ENCODE measurements at places on chromosomes 5 and 9.

DNA sequence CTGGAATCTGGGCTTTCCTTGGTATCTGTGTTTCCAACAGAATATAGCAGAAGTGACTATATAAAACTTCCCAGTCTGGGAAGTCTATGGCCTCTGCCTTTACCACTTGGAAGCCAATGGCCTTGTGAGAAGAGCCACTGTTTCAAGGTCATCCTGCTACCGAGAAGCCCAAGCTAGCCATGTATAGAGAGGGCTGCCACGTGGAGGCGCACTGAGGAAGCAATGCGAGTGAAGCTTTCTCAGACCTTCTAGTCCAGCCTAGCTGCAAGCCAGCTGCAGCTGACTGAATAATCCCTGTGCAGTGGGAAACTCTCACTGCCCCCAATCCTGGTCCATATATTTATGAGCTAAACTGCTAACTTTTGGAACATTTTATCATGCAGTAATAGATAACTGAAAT, 661.8 kb upstream of the RIOK2 start:
- DNase-seq = no peak

DNA sequence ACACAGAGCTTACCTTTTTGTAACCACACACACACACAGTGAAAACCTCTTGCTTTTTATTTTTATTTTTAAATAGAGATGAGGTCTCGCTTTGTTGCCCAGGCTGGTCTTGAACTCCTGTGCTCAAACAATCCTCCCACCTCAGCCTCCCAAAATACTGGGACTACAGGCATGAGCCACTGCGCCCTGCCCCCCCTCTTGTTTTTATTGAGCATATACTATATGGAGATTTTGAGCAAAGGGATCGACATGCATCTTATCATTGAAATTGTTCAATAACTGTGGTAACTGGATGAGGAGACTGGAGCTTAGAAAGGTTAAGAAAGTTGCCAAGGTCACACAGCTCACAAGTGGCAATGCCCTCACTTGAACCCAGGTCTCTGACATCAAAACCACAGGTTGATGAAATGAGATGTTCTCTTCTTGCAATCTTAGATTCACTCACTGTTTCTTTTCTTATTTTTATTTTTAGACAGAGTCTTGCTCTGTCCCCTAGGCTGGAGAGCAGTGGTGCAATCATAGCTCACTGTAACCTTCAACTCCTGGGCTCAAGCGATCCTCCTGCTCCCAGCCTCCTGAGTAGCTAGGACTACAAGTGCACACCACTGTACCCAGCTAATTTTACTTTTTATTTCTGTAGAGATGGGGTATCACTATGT, 26.8 kb upstream of the STXBP1 start:
- DNase-seq = no peak

- no peak for DNase-seq
Observed at GRCh38 chr5:32223972-32224609, 50.0 kb upstream of the GOLPH3 start.

GRCh38 chr9:2228132-2228531, 213.0 kb downstream of the SMARCA2 start:
- no peak for DNase-seq

DNA sequence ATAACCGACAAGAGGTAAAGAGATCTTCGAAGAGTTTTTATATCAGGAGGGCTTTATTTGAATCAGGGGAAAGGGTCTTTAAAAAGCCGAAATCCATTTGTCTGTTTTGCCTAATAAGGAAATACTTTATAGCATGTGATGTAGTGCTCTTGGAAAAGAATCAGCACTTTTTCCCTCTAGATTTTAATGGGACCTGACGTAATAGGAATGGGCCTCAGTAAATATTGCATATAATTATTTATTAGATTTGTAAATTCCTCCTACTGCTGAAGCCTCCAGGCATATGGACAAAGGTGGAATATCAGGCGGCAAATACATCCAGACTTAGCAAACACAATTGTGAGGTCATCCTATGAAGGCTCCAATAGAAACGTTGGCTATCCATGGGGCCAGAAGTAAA, 50.9 kb downstream of the ACTBL2 start:
- DNase-seq = no peak

DNA sequence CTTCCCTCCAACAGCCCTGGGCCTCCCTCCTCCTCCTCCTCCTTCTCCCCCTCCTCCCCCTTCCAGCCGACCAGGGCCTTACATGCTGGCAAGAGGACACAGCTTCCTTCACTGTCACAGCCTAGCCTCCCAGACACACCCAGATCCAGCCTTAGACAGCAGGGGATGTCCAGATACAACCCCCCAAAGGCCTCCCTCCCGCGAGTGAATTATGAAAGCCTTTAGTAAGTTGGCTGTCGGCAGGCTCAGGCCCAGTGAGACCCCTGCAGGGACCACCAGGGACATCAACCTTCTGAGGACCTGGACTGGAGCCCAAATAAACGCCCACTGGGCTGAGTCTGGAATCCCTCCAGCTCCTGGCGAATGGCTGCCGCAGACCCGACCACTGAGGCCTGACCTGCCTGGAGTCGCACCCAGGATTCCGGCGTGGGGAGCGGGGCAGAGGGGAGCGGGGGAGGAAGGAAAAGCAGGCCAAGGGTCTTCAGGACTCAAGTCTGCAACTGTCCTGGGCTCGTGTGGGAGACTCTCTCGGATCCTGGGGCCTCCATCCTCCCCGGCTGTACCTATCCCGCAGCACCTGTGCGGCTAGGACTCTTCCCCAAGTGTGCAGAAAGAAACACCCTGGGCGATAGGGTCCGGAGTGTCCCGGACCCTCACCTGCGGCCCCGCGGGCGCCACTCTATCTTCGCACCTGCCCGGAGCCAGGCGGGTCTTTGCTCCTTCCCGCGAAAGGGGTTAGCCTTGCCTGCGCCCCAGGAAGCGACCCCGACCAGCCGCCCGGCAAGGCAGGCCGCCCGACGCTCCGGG, 705 bp downstream of the SEPTIN8 start:
- peak; percentile 39 for DNase-seq

GRCh38 chr5:155343468-155343867, 329.9 kb downstream of the KIF4B start:
- no peak for DNase-seq

DNA sequence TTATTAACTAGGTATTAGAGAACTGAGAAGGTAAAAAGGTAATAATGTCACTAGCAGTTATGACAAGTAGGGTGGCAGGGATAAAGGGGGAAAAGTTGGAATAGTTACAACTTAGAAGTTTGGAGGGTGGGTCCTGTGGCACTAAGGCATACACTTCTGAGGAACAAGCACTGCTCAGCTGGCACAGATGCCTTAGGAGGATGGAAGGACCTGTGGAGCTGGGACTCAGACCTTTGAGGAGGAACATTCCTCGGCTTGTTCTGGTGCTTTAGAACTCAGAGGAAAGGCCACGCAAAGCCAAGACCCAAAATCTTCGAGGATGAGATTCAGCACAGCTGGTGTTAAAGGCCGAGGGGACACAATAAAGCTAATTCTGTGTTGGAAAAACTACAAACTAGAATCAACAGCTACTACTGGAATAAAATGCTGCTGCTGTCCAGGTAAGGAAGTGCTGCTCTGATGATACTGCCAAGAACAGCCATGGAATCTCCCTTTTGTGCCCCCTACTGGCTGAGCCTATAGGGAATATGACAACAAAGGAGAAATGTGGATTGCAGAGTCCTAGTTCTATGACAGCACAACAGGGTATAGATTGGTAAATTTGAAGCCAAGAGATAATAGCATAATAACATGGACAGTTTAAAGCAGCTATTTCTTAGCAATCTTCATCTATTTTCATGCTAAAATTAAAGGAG, 126.7 kb downstream of the SLC25A46 start:
- DNase-seq = no peak

DNA sequence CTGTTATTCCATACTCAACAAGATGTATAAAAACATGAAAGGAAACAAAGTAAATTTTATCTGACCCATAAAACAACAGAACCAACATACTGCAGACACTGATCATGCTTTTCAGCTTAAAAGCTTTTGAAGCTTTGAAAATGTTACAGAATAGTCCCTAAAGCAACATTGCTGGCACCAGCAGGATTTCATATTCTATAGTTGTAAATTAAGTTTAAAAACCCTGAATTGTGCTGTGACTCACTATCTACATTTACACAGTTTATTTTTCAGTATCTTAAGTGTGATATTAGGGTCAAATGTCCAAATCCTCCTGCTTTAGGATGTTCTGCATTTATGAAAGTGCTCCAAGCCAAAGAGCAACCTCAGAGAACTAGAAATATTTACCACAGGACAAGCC, 59.9 kb downstream of the ZFR start:
- DNase-seq = no peak

- DNase-seq = no peak
Observed at GRCh38 chr5:109652096-109652495, 37.6 kb upstream of the MAN2A1 start.

DNA sequence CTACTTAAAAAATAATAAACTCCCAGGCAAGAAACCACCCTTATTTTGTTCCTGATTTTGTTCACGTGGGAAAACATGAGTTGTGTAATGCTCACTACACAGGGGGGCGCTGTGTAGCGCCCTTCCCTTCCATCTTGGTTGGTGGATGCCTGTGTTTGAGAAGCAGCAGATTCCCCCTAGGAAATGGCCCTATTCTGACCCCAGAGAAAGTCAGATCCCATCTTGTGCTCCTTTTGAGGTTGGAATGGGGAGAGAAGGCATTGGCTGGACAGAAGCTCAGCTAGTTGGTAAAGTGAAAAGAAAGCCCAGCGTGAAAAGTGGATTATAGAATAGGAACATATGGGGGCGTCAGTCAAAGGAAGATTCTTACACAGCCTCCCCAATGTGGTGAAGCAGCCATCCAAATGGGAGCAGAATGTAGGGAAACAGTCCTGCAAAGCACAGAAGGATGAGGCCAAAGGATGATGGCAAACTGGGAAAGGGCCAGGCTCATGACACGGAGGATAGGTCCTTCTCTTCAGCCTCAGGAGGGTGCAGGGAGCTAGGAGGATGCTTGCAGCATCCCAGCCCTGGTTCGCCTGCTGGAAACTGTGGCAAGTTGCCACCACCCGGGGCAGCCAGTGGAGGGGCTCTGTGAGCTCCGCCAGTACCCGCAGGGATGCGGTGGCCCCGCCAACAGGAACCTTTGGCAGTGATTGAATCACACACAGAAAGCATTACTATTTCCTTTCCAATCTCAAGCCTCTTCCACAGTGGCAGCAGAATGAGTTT, 314.2 kb upstream of the DAP start:
- no peak for DNase-seq

DNA sequence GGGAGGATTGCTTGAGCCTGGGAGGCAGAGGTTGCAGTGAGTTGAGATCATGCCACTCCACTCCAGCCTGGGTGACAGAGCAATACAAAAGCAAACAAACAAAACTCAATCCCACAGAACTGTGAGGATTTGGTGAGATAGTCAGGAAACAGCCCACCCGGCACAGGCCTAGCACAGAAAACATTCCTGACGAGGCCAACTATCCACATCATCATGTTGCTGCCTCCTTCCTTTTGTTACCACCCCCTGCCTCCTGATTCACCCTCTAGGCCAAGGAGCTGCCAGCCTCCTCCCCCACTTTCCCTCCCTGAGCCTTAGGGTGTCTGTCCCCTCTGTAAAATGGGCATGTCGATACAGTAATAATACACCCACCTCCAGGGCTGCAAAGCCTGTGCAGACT, 39.0 kb downstream of the STK10 start:
- DNase-seq = no peak

DNA sequence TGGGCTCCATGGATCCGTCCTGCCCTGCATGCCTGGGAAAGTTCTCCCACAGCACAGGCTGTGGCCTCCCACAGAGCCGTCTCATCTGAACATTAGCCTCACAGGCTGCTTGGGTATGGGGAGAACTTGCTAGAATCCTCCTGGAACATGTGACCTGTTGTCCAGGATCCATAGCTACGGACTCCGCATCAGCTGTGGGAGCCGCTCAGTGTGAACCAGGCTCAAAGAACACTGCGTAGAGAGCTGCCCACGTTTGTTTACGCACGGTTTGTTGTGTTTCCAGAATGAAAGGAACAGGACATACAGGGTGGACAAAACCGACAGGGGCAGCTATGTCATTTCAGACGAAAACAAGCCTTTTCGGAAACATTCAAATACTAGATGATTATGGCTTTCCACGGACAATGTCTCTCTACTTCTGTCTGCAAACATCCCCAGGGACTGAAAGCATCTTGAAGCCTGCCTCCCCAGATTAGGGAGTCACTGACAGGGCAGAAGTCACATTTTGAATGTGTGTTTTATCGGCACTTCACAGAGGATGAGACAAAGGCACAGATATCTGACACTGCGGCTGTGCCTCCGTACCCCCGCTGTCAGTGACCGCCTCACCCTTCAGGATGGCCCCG, 390.3 kb downstream of the GADD45G start:
- DNase-seq = no peak

GRCh38 chr5:171484460-171484899, 65.0 kb downstream of the FGF18 start:
- DNase-seq = no peak

DNA sequence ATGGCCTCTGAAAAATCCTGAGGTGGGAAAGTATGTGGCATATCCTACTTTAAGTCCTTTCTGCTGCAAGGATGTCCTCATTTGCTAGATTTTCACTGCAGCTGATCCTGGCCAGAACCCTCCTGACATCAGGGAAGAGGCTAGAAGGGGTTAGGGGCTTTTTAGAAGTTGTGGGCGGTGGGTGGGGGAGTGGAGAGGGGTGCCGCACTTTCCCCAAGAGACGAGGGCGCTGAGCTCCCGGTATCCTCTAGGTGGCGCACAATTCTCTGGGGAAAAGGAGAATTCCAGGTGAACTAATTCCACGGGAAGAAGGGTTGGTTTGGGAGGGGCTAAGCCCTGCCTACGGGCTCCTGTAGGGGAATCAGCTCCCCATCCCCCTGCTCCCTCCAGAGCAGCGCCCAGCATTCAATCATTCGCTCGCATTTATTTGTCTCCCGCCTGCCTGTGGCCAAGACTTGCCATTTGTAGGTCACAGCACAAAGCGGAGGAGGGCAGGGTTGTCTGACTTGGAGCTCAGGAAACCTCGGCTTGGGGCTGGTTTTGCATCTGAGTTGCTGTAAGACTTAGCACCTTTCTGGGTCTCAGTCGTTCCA, 42.9 kb upstream of the HAND1 start:
- DNase-seq = peak; percentile 21

- no peak for DNase-seq
Observed at GRCh38 chr5:62584391-62584790, 5.8 kb downstream of the LRRC70 start.

GRCh38 chr9:114462791-114463190, 42.5 kb downstream of the WHRN start:
- no peak for DNase-seq

Data from hypothalamus (tissue), 51 donors.